ENCODE measurements at places on chromosomes 1 and 21. TPM values are rescaled to one million over a fixed set of nuclear protein-coding genes. Genes with fewer than 3 reads are reported as not detected.

The EXOC8 gene
- polyA plus RNA-seq, result 16.9 TPM

The RGS7 gene
- polyA plus RNA-seq, result 22.2 TPM

The PCSK9 gene
- not detected for polyA plus RNA-seq

The OR6N1 gene
- polyA plus RNA-seq, result not detected

The NGF gene
- not detected for polyA plus RNA-seq

The ESPN gene
- polyA plus RNA-seq, result not detected

The CSMD2 gene
- polyA plus RNA-seq, result 9.6 TPM

The KRTAP13-2 gene
- polyA plus RNA-seq, result not detected

The TFF1 gene
- polyA plus RNA-seq, result not detected

The CFAP74 gene
- 0.22 TPM for polyA plus RNA-seq

The BRINP2 gene
- polyA plus RNA-seq, result 12.9 TPM

The LCE1A gene
- polyA plus RNA-seq, result not detected

The AK4 gene
- 1.8 TPM for polyA plus RNA-seq

The CR1 gene
- polyA plus RNA-seq, result not detected

The HSF2BP gene
- 0.89 TPM for polyA plus RNA-seq

The C4BPA gene
- polyA plus RNA-seq, result not detected

The TAS1R1 gene
- not detected for polyA plus RNA-seq

The SYCP1 gene
- not detected for polyA plus RNA-seq

The SPRR2G gene
- polyA plus RNA-seq, result not detected

The ANKRD34A gene
- 1.7 TPM for polyA plus RNA-seq

The TLCD4 gene
- polyA plus RNA-seq, result 1.6 TPM

The RABGGTB gene
- polyA plus RNA-seq, result 120 TPM

The FAM3B gene
- not detected for polyA plus RNA-seq

The PAQR6 gene
- polyA plus RNA-seq, result 27.3 TPM

The CHIT1 gene
- polyA plus RNA-seq, result not detected

The PCAT6 gene
- polyA plus RNA-seq, result 1.5 TPM

The BARHL2 gene
- polyA plus RNA-seq, result not detected

The OXCT2 gene
- polyA plus RNA-seq, result not detected

The OR14K1 gene
- not detected for polyA plus RNA-seq

The CFHR5 gene
- polyA plus RNA-seq, result not detected

The NEK2 gene
- 0.98 TPM for polyA plus RNA-seq

The AKT3 gene
- 46.0 TPM for polyA plus RNA-seq

The NMNAT1 gene
- polyA plus RNA-seq, result 4.9 TPM

The DVL1 gene
- polyA plus RNA-seq, result 100 TPM

The KPRP gene
- polyA plus RNA-seq, result not detected

The TRNP1 gene
- polyA plus RNA-seq, result 17.2 TPM

The LINGO4 gene
- polyA plus RNA-seq, result not detected

The AGO4 gene
- 49.8 TPM for polyA plus RNA-seq

The IGSF9 gene
- polyA plus RNA-seq, result 10.7 TPM

The S100A12 gene
- not detected for polyA plus RNA-seq

Measured in neural cell (in vitro differentiated cells).